NCI-H1105 treated with DMSO at 0.1 percent for 48 hours (cell line): ENCODE measurements at places on chromosomes 2 and 18.
A peak's percentile ranks its signal among the peaks of the same experiment; 100 is the strongest.

DNA sequence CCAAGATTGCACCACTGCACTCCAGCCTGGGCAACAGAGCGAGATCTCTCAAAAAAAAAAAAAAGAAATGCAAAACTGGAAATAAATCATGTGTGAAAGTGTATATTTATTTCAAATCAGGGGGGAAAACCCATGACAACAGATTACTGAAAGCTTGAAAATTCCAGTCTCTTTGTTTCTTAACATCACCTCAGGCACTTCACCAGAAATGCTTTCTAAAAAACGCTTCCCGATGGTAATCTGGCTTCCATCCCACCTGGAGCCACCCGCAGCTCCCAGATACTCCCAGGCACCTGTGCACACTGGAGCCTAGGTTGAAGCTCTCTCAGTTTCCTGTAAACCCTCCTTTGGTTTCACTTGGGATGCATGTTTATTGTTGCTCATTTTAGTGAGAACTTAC is 7.2 kb upstream of the ITGB6 start:
- DNase-seq, result no peak

DNA sequence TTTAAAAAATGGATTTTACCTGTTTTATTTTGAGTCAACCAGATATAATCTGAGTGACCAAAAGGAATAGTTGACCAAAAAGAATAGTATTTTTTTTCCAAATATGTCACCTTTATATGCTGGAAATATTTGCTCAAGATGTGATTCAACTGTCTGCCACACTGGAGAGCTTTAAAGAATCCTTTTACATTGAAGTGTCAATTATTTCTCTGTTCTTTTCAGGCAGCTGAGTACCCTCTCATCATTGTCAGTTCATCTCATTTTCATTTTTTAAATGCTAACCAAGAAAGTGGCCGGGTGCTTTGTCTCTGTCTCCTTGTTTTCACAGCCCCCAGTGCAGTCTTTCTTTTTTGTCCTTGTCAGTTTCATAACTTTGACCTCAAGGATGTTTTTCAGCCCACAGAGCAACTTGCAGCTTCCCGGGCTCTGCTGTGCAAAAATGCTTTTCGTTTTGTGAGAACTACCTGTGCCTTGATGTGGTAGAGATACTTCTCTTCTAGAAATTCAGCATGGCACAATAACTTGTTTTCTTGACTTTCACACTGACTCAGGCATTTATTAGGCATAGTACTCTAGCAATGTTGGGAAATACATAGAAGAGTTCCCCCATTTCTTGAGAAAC is 23.4 kb upstream of the CERS6 start:
- DNase-seq, result peak; percentile 52

DNA sequence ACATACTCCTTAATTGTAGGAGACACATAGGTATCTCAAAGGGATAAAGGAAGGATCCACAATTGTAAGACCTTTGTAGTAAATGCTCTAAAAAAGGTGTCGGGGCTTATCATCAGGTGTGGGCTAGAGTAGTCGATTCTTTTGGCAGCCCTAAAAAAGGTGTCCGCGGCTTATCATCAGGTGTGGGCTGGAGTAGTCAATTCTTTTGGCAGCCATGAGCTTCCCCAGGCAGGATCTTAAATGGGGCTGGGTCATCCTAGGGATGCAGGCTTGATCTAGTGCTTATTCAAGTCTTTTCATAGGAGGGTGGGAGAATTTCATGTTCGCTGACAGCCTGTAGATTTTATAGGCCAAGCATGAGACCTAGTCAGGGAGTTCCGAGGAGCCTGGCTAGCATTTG is 406.4 kb upstream of the VWC2L start:
- no peak for DNase-seq

DNA sequence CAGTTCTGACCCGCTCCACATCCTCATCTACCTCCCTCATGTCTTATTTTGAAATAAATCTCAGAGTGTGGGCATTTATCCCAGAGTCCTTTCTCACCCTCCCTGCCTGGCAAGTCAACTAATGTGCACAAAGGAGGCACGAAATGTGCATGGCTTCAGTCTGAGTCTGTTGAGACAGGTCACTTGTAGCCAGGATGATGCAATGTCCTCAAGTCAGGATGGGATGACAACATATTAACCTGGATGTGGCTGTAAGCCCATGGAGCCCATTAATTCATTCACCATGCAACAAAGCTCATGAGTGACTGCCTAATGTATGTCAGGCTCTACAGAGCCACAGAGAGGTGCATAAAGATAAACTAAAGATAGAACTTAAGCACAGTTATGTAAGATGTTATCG is 34.5 kb downstream of the KCNG3 start:
- DNase-seq, result no peak

DNA sequence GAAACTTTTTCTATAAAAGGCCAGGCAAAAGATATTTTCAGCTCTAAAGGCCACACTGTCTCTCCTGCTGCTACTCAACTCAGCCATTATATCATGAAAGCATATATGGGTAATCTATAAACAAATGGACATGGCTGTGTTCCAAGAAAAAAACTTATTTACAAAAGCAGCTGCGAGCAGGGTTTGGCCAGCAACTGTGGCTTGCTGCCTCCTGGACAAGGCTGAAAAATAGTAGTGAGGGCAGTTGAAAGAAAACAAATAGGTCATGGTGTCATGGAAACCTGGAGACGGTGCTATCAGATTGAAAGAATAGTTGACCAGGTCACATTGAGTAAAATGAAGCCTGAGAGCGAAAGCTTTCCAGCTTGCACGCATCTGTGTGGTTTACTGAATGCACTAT is 89.2 kb upstream of the LRATD1 start:
- peak; percentile 55 for DNase-seq
